ENCODE measurements at places on chromosomes 12 and 14. TPM values are rescaled to one million over a fixed set of nuclear protein-coding genes. Genes with fewer than 3 reads are reported as not detected.

ASPG gene
- total RNA-seq, result not detected

DNA sequence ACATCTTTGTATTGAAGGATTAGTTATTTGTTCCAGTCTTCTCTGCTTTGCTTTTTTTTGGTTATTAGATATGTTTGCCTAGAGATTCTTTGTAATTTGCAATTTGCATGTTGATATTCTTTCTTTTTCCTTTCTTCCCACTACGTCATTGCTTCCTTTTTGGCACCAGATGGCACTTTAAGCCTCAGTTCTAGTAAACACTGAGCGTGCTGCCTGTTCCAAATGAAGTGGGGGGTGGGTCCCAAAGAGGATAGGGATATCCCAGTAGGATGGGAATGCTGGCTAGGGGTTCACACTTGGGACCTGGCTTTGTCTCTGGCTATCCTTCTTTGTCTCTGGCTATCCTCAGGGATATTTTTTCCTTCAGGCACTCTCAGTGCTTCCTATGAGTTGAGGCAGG, 17.0 kb downstream of the EAPP start:
- no peaks in the 10 kb centered on the region for H3K4me1 ChIP-seq
- no peak overlapping the region for H3K27ac ChIP-seq
- peaks cover 88% of the 10 kb centered on the region for H3K36me3 ChIP-seq
- no peaks in the 10 kb centered on the region for H3K27me3 ChIP-seq
- no peak for DNase-seq

DNA sequence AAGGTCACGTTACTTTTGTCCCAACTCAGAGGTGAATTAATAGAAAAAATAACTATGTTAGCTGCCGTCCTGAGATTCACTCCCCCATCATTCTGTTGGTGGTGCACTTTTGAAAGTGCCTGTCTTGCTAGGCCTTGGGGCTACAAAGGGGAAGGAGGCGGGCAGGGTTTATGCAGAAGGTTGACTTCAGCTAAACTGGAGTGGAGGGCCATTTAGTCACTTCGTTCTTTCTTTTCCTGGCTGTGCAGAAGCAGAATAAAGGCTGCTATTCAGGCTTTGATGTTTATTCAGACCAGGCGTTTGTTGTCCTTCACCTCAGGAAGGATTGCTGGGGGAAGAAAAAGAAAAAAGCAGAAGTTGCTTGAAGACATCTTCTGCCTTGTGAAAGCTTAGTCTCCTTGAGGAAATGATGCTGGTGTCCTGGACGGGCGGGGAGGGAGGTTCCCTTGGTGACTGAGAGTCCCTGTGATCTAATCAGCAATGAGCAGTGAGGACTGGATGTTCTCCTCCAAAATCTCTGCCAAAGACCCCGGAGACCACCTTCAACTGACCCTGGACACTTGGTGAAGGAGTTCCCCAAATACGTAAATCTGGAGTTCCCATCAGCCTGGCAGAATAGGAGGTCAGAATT, 4.0 kb downstream of the GLT1D1 start:
- peak; percentile 57 for DNase-seq
- H3K36me3 ChIP-seq, result no peaks in the 10 kb centered on the region
- peaks cover 18% of the 10 kb centered on the region for H3K27me3 ChIP-seq

DNA sequence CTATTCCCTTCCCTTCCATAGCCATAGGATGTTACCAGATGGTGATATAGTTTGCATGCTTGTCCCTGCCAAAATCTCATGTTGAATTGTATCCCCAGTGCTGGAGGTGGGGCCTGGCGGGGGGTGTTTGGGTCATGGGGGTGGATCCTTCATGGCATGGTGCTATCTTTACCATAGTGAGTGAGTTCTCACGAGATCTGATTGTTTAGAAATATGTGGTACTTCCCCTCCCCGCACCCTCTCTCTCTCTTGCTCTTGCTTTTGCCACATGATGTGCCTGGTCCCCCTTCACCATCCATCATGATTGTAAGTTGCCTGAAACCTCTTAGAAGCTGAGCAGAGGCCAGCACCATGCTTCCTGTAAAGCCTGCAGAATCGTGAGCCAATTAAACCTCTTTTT, 181.3 kb downstream of the CAND1 start:
- H3K27me3 ChIP-seq, result no peaks in the 10 kb centered on the region
- no peaks in the 10 kb centered on the region for H3K4me1 ChIP-seq
- H3K36me3 ChIP-seq, result no peaks in the 10 kb centered on the region
- no peak for DNase-seq
- no peak overlapping the region for H3K27ac ChIP-seq

DNA sequence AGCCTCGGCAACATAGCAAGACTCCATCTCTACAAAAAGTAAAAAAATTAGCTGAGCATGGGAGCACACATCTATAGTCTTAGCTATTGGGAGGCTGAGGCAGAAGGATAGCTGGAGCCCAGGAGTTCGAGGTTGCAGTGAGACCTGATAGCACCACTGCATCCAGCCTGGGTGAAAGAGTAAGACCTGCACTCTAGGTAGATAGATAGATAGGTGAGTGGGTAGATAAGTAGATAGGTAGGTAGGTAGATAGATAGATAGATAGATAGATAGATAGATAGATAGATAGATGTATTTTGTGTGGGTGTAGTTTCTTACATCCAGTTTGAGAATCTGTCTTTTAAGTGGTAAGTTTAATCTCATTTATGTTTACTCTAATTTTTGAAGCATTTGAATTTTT, 72.8 kb downstream of the IFT81 start:
- no peaks in the 10 kb centered on the region for H3K4me1 ChIP-seq
- H3K36me3 ChIP-seq, result no peaks in the 10 kb centered on the region
- H3K4me3 ChIP-seq, result no peak overlapping the region
- H3K27ac ChIP-seq, result no peak overlapping the region
- no peak for DNase-seq
